Sigmoid colon (tissue), 7 donors: ENCODE measurements at places on chromosomes 16 and 17.

DNA sequence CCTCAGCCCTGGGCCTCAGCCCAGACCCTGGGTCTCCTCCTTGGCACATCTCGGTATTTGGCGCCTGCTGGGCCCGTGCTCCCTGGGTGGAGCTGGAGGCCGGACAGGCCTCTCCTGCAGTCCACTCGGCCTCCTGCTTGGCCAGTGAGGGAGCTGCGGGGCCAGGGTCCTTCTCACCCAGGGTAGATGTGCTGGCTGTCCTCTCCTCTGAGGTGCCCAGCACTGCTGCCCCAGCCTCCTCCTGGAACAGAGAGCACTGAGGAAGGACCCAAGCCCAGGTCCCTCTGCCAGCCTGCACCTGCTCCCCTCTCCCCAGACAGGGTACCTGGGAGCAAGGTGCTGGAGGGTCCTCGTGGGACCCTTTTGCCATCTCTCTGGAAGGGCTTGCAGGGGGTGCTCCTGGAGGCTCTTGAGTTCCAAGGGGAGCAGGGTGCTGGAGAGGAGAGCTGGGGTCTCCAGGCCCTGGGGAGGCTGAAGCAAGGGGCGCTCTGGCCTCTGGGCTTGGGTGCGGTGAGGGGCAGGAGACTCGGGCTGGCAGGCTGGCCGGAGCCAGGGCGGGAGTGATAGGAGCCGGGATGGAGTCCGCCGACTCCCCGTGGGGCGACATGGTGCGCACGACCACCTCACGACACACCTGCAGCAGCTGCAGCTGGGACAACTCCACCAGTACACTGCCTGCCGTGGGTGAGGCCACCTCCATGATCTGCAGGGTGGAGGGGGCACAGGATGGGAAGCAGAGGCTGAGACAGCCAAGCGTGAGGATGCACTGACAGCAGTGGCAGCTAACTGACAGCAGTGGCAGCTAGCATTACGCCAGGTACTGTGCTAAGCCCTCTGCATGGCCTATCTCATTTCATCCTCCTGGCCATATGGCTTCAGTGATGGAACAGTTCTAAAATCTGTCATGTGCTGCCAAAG is 17.8 kb downstream of the TSPOAP1 start:
- DNase-seq, result no peak
- no peak overlapping the region for H3K27ac ChIP-seq
- no peaks in the 10 kb centered on the region for H3K27me3 ChIP-seq
- H3K4me3 ChIP-seq, result no peak overlapping the region
- no peaks in the 10 kb centered on the region for H3K4me1 ChIP-seq

- no peaks in the 10 kb centered on the region for H3K36me3 ChIP-seq
- no peaks in the 10 kb centered on the region for H3K27me3 ChIP-seq
- H3K27ac ChIP-seq, result peak overlapping the region; percentile 45
- peaks cover 21% of the 10 kb centered on the region for H3K4me1 ChIP-seq
- H3K4me3 ChIP-seq, result peak overlapping the region; percentile 27
Observed at GRCh38 chr17:45247429-45248131, 14.3 kb downstream of the SPATA32 start.

- H3K27ac ChIP-seq, result peak overlapping the region; percentile 79
- H3K4me3 ChIP-seq, result peak overlapping the region; percentile 83
- peaks cover 8% of the 10 kb centered on the region for H3K36me3 ChIP-seq
- H3K27me3 ChIP-seq, result no peaks in the 10 kb centered on the region
- H3K4me1 ChIP-seq, result peaks cover 23% of the 10 kb centered on the region
Observed at GRCh38 chr16:19717314-19717713, 713 bp downstream of the KNOP1 start.

DNA sequence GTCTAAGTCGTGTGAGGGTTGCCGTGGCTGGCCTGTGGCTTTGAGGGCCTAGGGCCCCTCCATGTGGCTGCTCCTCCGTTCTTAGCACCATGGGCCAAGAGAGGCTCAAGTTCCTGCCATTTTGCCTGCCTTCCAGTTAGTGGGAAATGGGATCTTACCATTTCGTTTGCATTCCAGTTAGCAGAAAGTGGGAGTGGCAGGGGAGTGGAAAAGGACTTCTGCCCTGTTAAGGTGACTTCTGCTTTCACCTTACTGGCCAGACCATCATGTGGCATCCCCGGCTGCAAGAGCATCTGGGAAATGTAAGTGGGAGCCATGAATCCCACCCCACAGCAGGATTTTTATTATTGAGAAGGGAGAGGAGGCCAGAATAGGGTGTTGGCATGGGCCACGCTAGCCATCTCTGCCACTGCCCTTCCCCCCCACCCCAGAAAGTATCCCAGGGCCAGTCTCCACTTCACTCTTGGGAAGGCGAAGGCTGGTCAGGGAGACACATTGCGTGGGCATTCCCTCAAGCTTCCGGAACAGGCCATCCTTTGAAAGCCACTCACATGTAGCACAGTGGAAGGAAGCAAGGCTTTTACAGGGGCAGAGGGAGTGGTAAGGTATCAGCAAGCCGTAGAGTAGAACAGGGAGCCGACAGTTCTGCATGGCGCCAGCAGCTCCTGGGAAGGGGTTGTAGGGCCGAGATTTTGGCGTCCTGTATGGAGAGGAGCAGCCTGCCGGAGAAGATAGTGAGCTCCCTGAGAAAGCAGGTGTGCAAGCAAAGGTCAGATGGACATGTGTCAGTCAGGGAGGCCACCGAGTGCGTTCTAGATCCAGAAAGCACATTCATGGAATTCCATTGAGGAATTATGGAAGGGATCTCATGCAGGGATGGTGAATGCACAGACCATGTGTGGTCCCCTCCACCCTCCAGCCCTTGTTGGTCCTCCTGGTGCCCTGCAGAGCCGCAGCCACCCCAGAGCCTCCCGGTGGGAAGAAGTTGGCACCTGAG is 33.4 kb downstream of the CMIP start:
- H3K27ac ChIP-seq, result peak overlapping the region; percentile 8
- no peaks in the 10 kb centered on the region for H3K27me3 ChIP-seq
- H3K4me1 ChIP-seq, result peaks cover 30% of the 10 kb centered on the region
- no peak for DNase-seq
- H3K4me3 ChIP-seq, result no peak overlapping the region

DNA sequence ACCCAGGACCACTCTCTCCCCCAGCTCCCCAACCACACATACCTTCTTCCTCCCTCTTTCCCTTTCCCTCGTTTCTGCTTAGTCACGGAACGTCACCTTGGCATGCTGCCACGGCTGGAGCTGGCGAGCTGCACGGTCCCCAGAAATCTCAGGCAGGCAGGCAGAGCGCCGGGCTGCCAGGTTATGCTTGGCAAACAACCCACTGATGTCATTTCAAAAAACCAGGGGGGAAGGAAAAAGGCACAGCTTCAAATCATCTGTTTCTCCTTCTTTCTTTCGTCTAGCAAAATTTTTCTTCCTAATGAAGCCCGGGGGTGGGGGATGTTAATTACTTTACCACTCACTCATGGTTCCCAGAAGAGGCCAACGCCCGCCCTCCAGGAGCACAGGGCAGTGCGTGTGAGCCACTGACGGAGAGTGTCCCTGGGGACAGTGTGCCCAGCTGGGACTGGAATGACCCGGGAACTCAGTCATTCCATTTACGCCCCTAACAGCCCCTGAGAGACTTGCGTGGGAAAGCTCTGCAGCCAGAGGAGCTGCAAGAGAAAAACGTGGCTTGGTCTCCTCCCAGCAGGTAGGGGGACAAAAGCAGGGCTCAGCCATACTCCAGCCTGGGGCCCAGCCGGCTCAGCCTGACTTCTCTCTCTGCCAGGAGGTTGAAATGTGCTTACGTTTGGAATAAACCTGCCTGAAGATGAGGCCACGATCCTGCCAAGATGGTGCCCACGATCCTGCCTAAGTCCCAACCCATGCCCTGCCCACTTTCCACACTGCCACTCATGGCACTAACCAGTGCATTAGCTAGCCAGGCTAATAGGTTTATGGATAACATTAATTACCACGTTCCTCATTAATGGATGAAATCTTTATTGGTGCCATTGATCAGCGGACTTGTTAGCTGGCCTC is 198.9 kb downstream of the ZFHX3 start:
- H3K27ac ChIP-seq, result peak overlapping the region; percentile 56
- no peaks in the 10 kb centered on the region for H3K27me3 ChIP-seq
- no peaks in the 10 kb centered on the region for H3K36me3 ChIP-seq
- H3K4me3 ChIP-seq, result no peak overlapping the region

- H3K4me1 ChIP-seq, result peaks cover 33% of the 10 kb centered on the region
- H3K36me3 ChIP-seq, result no peaks in the 10 kb centered on the region
- DNase-seq, result no peak
- H3K27me3 ChIP-seq, result no peaks in the 10 kb centered on the region
Observed at GRCh38 chr16:79845734-79846135, 245.2 kb upstream of the MAF start.
